Stimulated activated CD8-positive, alpha-beta memory T cell treated with anti-CD3 and anti-CD28 coated beads, Interleukin-7, amount 100 ng/mL, for 1 hour (primary cell): ENCODE measurements at places on chromosomes 7 and 10.

GRCh38 chr7:102813191-102814024, 64.6 kb downstream of the FAM185A start:
- no peak for DNase-seq

- no peak for DNase-seq
Measured at GRCh38 chr7:159030490-159031134, 114.1 kb downstream of the VIPR2 start.

GRCh38 chr10:96683710-96684109, 36.6 kb downstream of the PIK3AP1 start:
- no peak for DNase-seq

GRCh38 chr10:50347394-50347802, 96.1 kb upstream of the ASAH2 start:
- no peak for DNase-seq

- no peak for DNase-seq
Measured at GRCh38 chr7:39383136-39383535, 183.1 kb upstream of the YAE1 start.

- DNase-seq = no peak
Measured at GRCh38 chr10:84214046-84214572, 11.2 kb downstream of the LRIT2 start.

- no peak for DNase-seq
Measured at GRCh38 chr10:44071479-44071878, 313.4 kb downstream of the CXCL12 start.

DNA sequence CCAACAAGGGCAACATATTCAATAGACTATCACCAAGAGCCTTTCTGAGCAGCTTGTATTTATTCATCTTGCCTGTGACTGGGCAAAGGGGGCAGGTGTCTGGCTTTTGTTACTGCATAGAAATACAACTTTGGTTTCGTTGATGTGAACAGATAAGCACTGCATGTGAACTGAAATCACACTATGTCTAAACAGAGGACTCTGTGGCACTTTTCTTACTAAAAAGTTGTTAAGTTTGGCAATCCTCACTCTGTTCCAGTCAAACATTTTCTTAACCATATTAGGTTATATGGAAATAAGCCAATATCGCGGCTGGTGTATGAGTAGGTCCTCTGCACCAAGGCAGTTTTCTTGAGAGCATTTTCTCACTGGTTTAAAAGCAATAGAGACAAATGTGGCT, 48.5 kb downstream of the CALD1 start:
- DNase-seq = no peak

DNA sequence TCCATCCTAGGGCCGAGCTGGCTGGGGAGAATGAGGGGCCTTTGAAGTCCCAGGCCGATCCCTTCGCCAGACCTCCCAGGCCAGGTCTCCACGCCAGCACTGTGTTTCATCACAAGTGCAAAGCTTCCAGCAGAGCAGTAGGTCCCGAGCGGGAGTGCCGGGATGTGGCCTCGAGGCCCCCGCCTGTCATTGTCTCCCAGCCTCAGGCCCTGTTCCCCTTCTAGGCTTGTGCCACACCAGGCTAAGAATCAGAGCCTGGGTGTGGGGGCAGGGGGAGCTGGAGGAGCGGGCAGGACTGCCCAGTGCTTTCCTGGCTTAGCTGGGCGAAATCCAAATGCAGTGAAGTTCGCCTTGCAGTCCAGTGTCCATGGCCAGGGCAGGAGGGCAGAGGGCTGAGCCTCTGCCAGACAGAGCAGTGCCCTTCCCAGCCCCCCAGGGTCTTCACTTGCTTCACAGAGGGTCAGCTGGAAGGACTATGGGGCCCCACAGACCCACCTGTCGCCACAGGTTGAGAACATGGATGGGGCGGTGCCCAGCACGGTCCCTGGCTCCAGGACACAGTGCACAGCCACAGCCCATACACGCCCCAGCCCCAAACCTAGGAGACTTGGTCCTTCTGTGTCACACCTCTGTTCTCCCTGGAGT, 20.2 kb upstream of the PFKFB3 start:
- no peak for DNase-seq

GRCh38 chr7:16615228-16615627, 30.3 kb downstream of the ANKMY2 start:
- DNase-seq = no peak

- no peak for DNase-seq
Measured at GRCh38 chr10:81157681-81158080, 620.0 kb downstream of the SH2D4B start.

DNA sequence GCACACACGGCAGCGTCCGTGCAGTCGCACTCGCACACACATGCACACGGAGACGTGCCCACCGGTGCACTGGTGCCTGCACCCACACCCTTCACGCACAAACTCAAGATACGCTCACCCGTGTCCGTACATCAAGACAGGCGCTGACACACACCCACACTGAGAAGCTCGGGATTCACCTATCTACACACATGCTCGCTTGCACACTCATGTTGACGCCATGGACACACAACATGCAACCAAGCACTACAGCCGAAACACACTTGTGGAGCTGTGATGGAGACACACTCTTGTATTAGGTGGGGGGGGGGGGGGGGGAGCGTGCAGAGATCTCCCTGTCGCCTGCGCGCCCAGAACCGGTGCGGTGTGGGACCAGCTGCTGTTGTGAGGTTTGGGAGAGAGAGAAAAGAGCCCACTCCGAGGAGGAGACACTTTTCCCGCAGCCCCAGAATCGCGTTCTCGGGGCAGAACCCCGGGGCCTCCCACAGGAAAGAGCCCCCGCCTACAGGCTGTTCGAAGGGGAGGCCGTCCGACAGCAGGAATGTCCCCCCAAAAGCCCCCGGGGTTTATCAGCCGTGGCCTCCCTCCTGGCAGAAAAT, 605 bp upstream of the NFKB2 start:
- peak; percentile 39 for DNase-seq

- DNase-seq = no peak
Measured at GRCh38 chr10:102300278-102300843, 55.0 kb downstream of the GBF1 start.

- DNase-seq = no peak
Measured at GRCh38 chr10:5284311-5285057, 80.3 kb upstream of the UCN3 start.

- no peak for DNase-seq
Measured at GRCh38 chr10:5449823-5450222, 37.5 kb downstream of the NET1 start.

- no peak for DNase-seq
Measured at GRCh38 chr7:137774793-137775201, 72.0 kb downstream of the DGKI start.

GRCh38 chr7:101612885-101613515, 16.1 kb downstream of the MYL10 start:
- DNase-seq = no peak

DNA sequence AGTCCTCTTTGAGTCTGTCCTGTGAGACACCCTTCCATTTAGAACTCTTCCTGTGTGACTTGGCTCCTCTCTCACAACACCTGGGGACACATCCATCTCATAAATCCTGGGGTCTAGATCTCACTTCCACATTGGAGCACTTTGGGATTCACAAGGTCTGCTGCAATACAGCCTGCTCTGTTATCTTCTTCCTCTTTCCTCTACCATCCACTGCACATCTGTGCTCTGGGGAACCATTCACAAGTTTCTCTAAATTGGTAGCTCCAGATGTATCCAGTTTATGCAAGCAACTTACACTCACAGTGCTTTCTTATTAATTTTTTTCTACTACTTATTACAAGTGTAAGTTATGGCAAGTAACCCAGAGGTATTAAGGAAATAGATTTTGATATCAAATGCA, 5.5 kb upstream of the FIGNL1 start:
- no peak for DNase-seq

DNA sequence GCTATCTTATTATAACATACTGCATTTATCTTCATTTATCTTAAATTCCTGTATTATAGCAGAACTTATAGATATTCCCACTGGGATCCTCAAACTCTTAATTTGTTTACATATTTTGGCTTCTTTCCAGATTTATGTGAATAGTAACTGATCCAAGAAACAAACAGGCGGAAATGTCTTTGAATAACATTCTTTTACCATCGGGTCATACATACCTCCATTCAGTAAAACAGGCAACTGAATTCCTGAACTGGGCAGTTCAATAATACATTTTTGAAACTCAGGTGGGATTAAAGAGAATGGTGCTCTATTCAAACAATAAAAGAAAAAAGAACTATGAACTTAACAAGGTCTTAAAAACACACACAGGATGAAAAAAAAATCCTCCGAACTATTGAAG, 337.4 kb downstream of the CRPPA start:
- no peak for DNase-seq

DNA sequence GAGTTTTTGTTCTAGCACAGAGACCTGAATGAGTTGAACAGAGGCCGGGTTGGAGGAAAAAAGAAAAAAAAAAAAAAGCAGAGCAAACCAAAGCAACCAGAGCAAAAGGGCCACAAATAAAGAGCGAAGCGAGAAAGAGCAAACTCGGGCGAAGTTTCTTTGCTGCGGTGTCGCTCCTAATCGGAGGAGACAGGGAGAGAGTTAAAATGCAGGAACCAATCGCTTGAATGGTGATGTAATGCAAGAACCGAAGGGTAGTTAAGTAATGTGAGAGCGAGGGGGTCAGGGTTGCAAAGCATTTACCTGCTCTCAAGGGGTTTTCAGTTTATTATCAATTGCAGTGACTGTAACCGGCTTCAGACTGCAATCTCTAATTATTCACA, 271.7 kb downstream of the TRIL start:
- DNase-seq = no peak

GRCh38 chr10:101691081-101691480, 3.9 kb downstream of the FBXW4 start:
- no peak for DNase-seq

DNA sequence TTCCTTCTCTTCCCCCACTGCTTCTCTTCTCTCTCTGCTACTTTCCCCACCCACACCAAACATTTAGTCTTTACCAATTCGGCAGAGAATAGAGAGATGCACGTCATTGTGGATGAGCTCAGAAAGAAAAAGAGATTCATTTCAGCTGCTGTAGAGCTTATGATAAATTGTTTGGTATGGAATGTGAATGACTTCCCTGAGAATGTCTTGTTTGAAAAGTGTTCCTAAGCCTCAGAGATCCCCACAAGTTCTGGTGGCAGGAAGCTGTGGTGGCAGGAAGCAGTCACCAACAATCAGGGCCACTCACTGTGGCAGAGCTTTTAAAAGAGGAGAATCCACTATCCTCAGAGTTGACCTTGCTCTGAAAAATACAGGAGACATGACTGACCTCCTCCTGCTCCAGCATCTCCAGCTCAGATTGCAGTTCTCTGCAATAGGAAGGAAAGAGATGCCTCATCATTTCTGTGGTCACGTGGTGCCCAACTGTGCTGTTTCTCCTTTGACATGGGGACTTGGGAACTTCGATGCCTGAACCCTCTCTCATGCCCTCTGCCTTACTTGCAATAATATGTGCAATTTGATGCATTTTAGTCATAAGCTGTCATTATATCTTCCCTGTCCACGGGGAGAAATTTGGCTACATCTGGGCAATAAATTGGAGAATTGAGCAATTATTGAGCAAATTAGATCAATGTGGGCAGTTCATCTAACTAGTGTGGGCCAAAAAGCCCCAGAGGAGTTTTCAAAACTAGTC, 76.5 kb downstream of the BMPER start:
- DNase-seq = no peak

GRCh38 chr10:124185084-124185483, 91.7 kb upstream of the CHST15 start:
- DNase-seq = no peak

- no peak for DNase-seq
Measured at GRCh38 chr10:110780704-110781103, 91.0 kb upstream of the PDCD4 start.

GRCh38 chr7:65233409-65234034, 140.1 kb upstream of the ZNF92 start:
- no peak for DNase-seq

DNA sequence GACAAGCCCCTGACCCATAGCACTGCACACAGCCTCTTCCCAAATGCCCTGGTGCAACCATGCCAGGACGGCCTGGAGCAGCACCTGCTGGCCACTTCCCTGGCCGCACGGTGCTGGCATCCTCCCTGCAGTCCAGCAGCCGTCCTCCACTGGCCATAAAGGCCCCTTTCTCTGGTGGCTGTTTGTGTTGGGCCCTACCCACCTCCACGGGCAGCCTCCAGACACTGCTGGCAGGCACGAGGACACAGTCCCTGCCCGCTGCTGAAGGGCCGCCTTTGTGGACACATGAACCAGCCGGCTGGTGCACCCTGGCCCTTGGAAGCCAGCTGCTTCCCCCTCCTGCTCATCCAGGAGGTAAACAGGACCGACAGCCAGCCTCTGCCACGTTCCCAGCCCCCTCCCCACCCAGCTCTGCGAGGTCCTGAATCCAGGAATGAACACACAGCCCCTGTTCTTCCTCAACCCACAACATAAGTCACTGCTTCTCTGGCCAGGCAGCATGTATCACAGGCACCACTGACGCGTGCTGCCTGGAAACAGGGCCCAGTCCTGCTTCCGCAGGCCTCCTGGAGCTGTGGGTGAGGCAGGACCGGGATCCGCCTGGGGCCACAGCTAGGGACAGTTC, 43.8 kb downstream of the SPOCK2 start:
- DNase-seq = no peak

DNA sequence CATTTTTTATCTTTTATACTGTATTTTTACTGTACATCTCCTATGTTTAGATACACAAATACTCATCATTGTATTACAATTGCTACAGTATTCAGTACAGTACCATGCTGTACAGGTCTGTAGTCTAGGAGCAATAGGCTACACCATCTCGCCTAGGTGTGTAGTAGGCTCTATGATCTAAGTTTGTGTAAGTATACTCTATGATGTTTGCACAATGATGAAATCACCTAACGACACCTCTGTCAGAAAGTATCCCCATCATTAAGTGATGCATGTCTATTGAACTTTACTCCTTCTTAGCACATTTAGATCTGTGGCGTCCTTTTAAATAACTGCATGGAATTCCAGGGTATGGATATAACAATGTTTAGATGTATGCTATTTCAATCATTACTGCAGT, 112.0 kb downstream of the SNX10 start:
- no peak for DNase-seq
